ENCODE measurements at places on chromosomes 7 and 10.

DNA sequence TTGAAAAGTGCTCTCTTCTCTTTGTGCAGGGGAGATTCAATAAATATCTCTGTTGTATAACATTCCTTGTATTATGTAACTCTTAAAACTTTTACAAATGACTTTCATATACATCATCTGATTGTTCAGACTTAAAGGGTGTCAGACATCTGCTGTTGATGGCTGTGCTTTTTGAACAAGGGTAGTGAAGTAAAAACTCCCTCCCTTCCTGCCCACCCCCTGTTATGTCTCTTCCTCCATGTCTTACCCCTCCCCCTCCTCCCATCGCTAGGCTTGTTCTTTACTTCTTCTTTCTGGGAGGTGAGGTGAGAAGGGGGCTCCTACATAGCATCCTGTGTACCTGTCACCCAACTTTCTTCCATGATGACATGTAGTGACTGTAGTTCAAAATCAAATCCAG is 23.4 kb upstream of the ABCB4 start:
- DNase-seq: no peak

- no peak for DNase-seq
These were observed 155.6 kb downstream of the EGFR start for GRCh38 chr7:55174456-55174855.

DNA sequence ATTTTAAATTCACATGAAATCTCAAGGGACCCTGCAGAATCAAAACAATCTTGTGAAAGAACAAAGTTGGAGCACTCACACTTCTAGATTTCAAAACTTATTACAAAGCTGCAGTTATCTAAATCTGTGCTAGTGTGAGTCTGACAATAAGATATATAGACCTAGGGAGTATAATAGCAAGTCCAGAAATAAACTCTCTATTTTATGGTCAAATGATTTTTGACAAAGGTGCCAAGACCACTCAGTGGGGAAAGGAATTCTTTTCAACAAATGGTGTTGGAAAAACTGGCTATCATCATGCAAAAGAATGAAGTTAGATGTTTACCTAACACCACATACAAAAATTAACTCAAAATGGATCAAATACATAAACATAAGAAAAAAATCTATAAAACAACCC is 68.2 kb downstream of the TFEC start:
- no peak for DNase-seq

- DNase-seq: no peak
These were observed 17.3 kb downstream of the FAM107B start for GRCh38 chr10:14757394-14757793.

DNA sequence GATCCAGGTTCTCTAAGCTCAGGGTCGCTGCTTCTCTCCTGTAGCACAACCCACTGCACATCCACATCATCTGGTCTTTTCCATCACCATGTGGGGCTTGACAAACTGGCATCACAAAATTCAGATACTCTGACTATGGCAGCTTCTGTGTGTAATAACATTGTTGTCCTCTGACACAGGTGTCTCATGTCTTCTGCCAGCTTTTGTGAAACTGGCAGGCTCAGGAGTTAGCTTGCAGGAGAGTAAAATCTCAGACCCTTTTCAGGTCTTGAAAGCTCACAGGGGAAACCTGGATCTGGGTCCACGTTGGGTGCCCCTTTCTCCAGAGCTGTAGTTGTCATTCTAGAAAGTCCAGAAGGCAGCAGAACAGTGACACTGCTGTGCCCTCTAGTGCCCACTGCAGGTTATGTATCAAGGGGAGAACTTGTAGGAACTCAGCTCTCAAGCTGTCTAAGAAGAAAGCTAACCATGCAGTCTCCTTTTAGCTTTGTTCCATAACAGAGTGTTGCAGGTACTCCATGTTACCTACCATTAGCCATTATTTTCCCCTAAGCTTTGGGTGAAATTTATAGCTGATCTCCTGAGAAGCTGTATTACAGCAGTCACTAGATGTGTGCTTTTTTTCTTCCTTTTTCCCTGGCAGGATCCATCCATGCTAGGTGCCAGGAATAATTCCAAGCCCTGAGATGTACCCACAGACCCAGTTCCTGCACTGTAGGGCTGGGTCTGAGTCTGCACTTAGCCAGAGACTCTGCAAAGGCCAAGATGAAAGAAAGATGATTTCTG is 102.7 kb downstream of the ZNF248 start:
- DNase-seq: no peak

DNA sequence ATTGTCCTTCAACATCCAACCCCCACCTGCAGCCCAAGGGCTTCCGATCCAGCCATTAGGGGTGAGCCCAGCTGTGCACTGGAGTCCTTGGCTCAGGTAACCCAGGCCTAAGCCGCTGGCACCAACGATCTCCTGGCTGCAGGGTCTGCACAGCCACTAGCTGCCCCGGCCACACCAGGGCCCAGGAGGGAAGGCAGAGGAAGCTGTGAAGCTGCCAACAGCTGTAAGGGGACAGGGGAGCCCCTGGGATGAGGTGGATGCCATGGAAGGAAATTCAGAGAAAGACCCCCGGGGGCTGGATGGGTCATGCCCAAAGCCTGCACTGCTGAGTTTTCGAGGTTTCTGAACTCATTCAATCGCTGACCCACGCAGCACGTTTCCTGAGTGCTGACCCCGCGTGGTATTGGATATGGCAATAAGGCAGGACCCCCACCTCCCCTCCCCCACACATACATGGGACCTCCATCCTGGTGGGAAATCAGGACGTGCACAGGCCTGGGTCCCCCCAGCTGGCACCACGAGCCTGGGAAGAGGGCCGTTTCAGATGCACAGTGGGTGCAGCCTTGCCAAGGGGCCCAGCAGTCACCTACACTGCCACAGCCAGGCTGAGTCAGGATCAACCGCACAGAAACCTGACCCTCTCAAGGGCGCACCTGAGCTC is 170.3 kb downstream of the DIP2C start:
- no peak for DNase-seq

- DNase-seq: no peak
These were observed 3.6 kb downstream of the ADARB2 start for GRCh38 chr10:1733720-1734119.

GRCh38 chr7:18384491-18385143 is 110.9 kb upstream of the HDAC9 start:
- no peak for DNase-seq

GRCh38 chr10:89153971-89154370 is 53.1 kb downstream of the CH25H start:
- no peak for DNase-seq

GRCh38 chr7:116582164-116582732 is 57.4 kb downstream of the CAV1 start:
- DNase-seq: no peak

DNA sequence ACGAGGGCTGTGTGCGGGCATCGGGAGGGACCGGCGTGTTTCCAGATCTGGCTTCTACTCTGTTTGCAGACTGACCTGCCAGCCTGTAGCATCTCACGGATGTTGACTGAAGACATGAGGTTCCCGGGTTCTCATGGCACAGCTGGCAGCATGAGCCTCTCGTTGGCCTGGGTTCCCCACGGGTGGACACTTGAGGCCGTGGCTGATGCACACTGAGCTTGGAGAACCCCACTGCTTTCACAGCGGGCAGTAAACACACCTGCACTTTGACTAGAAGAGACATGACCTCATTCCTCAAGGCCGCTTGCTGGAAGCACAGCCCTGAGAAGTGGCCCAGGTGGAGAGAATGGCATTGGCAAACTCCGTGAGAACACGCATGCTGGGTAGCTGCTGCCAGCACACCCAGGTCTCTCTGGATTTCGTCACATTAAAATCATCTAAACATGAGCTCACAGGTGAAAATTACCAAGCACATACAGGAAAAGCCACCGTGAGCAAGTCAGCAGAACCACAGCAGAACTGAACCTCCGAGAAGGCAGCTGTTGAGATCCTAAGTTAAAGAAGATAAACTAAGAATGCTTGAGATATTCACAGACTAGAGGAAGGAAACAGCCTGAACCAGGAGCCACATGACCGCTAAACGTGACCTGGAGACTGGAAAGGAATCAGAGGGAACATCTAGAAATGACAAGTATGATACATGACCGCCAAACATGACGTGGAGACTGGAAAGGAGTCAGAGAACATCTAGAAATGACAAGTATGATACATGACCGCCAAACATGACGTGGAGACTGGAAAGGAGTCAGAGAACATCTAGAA is 32.5 kb downstream of the BNIP3 start:
- no peak for DNase-seq

DNA sequence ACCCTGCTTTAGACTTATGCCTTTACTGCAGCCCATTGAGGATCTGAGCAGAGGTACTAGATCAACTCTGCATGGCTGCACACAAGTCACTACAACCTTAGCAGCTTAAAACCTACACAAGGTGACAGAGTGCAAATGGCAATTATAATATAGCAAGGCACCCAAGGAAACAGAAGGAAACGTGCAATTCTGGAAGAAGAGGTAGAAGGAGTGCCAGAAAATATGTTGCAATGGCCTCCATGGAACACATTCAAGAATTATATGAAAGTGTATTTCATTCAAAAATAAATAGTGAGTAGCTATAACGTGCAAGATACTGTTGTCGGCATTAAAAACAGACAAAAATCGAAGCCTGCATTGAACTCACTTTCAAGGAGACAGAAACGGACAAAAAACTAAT is 2.9 kb upstream of the AKR1C8 start:
- no peak for DNase-seq

GRCh38 chr10:130515670-130516069 is 379.5 kb downstream of the GLRX3 start:
- no peak for DNase-seq

DNA sequence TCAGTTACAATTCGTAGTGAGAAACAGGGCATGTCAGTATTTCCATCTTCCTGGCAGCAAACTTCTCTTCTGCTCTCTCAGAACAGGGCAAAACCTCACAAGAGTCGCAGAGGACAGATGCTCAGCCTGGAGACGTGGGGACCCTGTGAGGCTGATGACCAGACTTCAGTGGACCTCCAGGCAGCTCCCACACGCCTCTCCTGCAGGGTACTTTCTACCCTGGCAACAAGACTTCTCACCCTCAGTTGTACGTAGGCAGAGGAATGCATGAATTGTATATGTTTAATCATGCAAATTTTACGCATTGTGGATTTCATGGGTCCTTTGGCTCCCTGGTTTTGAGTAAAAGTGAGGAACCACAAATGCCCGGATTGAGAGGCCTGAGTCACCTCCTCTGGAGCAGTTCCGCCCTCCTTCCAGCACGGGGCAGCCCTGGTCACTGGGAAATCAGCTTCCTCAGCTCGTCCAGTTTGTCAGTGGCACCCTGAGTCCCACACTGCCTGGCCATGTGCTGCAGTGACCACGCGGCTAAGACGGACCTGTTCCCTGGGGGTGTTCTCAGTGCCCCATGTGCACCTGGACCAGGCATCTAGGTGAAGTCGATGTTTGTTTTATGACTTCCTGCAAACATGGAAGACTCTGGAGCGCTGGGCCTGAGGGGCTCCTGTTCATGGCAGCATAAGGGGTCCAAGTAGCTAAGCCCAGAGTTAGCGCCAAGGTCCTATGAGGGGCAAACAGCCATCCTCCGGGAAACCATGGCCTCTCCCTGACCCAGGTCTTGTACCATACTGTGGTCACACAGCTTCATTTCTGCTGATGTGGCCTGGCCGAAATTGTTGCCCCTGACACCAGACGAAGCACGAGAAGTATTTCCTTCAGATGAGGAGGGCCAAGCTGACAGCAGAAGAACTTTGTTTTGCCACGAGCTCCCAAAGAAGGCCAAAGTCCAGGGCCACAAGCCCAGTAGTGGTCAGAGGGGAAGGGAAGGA is 165.1 kb downstream of the TNS3 start:
- no peak for DNase-seq

DNA sequence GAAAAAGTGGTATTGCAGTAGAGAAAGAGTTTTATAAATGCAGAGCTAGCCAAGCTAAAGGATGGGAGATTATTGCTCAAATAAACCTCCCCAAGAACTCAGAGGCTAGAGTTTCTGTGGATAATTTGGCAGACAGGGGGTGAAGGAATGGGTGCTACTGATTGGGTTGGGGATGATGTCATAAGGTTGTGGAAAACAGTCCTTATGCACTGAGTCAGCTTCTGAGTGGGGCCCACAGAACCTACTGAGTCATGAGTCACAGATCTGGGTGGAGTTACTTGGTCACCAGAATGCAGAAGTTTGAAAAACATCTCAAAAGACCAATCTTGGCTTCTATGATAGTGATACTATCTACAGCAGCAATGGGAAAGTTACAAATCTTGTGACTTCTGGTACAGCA is 1146.7 kb downstream of the TYW1 start:
- no peak for DNase-seq

GRCh38 chr7:133482599-133482998 is 229.7 kb downstream of the EXOC4 start:
- no peak for DNase-seq

- no peak for DNase-seq
These were observed 62.6 kb upstream of the ZNRF2 start for GRCh38 chr7:30221764-30222163.

DNA sequence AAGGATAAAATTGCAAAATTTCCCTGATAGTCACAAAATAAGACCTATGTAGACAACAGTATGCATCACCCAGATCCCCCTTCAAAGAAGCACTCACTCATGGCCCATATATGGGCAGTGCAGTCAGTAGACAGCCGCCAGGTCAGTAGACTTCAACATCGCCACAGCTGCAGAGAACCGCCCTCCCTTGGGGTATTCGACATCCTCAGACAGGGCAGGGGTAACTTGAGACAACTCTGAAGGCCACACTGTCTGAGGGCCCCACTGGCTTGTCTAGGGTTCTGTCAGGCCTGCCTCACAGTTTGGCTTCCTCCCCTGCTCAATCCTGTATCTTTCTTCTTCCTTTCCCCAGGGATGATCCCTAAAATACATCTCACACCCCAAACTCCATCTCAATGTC is 172.3 kb downstream of the IMMP2L start:
- no peak for DNase-seq

DNA sequence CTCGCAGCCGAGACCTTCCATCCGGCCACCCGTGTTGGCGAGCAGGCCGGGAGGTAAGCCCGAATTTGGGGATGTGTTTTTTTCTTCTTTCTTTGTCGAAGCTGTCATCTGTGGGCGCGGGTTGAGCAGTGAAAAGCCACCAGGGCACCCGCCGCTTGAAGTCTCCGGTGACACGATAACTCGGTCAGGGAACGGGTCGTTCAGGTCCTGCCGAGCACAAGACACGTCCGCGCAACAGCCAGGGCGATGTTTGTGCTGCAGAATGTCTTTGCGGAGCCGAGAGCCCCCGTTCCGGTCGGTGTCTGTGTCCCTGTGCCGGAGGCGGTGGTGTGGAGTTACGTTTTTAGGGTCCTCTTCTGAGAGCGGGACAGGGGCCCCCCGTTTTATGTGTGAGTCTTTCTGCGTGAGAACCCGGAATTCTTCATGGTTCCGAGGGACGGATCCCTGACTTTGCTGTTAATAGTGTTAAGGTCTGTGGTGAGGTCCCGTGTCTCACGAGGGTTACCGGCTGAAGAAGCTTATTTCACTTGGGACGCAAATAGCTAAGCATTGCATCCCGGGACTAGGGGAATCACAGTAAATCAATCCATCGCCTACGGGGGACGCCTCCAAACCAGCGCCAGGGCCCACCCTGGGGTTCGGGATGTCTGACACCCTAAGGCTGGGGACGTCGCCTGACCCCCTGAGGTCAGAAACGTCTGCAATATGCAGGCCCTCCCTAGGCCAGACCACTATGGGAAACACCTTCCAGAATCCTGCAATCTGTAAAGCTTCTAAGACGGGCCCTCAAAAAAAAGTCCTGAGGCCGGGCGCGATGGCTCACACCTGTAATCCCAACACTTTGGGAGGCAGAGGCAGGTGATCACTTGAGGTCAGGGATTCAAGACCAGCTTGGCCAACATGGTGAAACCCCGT is 99.5 kb downstream of the ELFN1 start:
- DNase-seq: no peak

GRCh38 chr7:116978006-116978405 is 24.7 kb downstream of the ST7 start:
- no peak for DNase-seq
